ENCODE measurements at places on chromosomes 11 and 22.

- DNase-seq, result no peak
Measured at GRCh38 chr22:46985507-46985882, 223.0 kb downstream of the TBC1D22A start.

GRCh38 chr22:29750559-29751538 is 16.0 kb downstream of the ZMAT5 start:
- DNase-seq, result no peak

DNA sequence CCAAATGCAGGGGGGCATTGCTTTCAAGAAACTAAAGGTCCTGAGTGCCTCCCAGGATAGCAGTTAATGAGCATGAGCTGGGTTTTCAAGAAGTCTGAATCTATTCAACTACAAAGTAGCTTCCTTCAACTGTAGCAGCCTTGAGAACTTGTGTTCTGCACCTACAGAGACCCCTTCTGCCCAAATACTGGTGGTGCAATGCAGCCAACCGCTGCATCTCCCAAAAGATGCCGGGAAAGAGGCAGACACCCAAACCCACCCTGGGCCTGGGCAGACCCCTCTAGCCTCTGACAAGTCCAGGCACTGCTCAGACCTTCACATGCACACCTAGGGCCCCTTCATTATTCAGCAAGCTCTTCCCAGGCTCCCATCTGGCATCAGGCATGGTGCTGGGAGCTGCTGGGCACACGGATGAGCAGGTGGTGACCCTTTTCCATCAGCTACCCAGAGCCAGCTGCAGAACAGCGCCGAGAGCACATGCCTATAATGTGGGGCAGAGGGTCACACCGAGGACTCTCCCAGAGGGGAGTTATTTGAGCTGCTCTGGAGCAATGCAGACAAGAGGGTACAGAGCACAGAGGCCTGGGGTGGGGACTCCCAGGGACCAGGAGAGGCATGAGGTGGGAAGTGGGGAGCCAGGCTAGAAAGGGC is 44.9 kb upstream of the ETS1 start:
- DNase-seq, result peak; percentile 66

DNA sequence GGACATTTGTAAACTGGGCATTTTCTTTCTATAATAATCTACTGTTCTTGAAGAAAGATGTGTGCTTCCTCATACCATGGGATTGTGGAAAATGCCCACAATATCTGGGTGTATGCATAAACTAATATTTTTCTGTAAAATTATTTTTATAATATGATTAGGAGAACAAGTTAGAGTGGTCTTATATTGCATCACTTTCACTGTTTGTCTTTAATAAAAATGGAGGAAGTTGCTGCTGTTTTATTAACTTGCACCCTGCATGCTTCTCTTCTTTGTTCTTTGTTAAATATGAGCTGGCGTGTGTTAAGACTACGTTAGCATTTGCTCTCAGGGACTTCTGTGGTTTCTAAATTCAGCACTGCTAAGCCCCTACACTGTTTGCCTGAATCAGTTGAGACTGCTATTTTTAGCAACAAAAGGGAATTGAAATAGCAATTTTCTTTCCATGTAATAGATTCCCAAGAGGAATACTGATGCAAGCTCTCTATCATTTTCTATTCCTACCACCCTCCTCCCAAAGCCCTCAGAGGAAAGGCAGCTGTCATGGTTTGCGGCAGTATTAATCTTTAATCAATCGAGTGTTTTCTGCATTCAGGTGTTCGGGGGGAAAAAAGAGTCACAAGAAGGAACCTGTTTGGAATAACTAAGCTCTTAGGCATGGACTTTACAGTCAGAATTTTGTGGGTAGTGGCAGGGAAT is 56.1 kb downstream of the HSD17B12 start:
- no peak for DNase-seq

- DNase-seq, result no peak
Measured at GRCh38 chr11:72573072-72573854, 101.0 kb downstream of the PDE2A start.

GRCh38 chr11:5736396-5736795 is at the start of gene OR56B1:
Gene OR56B1, plus strand, starts transcription at chr11:5736448. Its CDS starts 69 bp downstream, at chr11:5736517.
- no peak for DNase-seq
